GM12865 (cell line): ENCODE measurements at places on chromosomes 2 and 18.

DNA sequence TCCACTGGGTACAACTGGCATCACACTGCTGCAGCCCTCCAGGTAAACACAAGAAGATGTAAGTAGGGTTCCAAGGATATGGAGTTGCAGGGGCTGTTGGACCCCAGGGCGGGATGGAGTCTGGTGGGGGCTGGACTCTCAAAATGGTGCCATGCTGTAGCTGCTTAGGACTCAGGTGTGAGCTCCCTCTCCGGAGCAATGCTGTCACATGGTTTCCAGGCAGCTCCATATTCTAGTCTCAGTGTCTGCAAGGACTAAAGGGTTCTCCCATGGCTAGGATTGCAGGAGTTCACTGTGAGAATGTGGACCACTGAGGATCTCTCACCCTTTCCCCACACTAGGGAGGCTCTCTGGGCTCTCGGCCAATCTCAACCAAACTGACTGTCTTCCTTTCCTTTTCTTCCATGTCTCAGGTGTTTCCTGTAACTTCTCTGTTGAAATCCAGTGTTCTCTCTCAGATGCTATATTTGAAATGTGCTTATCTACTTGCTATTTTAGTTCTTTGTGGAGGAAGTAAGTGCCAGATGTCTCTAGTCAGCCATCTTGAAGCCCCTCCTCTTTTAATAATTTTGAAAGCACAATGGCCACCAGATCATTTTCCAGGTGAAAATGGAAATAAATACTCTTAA, 57.6 kb downstream of the CCNT2 start:
- DNase-seq = no peak

- DNase-seq = no peak
Measured at GRCh38 chr18:79692886-79693285, 13.3 kb downstream of the CTDP1 start.

DNA sequence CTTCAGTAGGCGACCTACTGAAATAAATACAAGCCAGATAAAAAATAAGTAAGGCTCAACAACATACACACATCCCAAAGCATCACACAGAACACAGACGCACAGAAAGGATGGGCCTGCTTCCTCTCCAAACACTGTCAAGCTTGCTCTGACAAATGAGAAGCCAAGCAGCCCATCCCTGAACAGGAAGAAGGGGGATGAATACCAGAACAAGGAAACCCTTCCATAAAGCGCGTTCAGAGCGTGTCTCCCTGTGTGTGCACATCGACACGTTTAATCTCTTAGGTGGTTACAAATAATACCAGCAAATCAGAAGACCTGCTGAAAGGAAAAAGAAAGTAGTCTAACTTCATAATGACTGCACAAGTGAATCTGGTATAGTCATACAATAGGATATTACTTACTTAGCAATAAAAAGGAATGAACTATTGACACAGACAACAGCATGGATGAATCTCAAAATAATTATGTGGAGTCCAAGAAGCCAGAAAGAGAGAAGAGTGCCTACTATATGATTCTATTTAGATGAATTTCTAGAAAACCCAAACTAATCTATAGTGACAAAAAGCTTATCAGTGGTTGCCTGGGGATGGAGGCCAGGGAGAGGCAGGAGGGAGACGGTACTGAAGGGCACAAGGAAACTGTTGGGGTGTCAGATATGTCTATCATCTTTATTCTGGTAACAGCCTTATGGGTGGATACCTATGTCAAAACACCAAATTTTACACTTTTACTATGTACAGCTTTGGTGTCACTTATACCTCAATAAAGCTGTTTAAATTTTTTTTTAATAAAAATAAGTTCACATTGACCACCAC, 26.8 kb downstream of the MBOAT2 start:
- no peak for DNase-seq

- DNase-seq = no peak
Measured at GRCh38 chr2:235937087-235937486, 231.1 kb downstream of the GBX2 start.
